GM23248 (cell line): ENCODE measurements at places on chromosomes 11 and 22. TPM values are rescaled to one million over a fixed set of nuclear protein-coding genes. Genes with fewer than 3 reads are reported as not detected.

CD248 gene
- total RNA-seq = 212 and 230 TPM in 2 replicates

CHST1 gene
- not detected in 2 replicates for total RNA-seq

OR2AT4 gene
- total RNA-seq = not detected in 2 replicates

OR4A16 gene
- not detected in 2 replicates for total RNA-seq

C1QTNF4 gene
- 0.11 TPM in 1 of 2 replicates, not detected in the other for total RNA-seq

SCN2B gene
- total RNA-seq = not detected in 2 replicates

MAP6 gene
- total RNA-seq = 5.2 and 9.9 TPM in 2 replicates

TMEM151A gene
- 0.54 TPM in 1 of 2 replicates, not detected in the other for total RNA-seq

CCDC81 gene
- total RNA-seq = under 0.01 and 0.13 TPM in 2 replicates

NECTIN1 gene
- 0.76 and 5.2 TPM in 2 replicates for total RNA-seq

MYEOV gene
- total RNA-seq = 0.63 and 0.86 TPM in 2 replicates

PIH1D2 gene
- 0.86 and 1.0 TPM in 2 replicates for total RNA-seq

PANX2 gene
- under 0.01 TPM in 1 of 2 replicates, not detected in the other for total RNA-seq

GAS2L1 gene
- total RNA-seq = 23.7 and 26.3 TPM in 2 replicates

- H3K27ac ChIP-seq = peak overlapping the region; percentile 97
- H3K4me3 ChIP-seq = peak overlapping the region; percentile 99
- H3K27me3 ChIP-seq = no peaks in the 10 kb centered on the region
- DNase-seq = peak; percentile 47
These were observed 728 bp downstream of the RPL3 start for GRCh38 chr22:39318507-39319283.

DNA sequence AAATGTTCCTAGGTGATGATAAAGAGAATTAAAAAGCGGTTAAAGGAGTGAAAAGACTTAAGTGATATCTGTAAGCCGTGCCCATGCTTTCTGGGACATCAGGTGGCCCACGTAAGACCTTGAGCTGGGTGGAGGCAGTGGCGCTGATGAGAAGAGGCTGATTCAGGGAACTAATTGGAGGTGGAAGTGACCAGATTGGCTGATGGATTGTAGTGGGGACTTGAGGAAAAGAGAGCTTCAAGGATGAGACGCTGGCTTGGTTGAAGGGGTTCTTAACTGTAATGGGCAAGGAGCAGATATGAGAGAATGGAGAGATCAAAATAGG lies 69.1 kb upstream of the EP300 start:
- peaks cover 3% of the 10 kb centered on the region for H3K4me1 ChIP-seq
- H3K27ac ChIP-seq = no peak overlapping the region
- H3K4me3 ChIP-seq = no peak overlapping the region
- no peak for DNase-seq

DNA sequence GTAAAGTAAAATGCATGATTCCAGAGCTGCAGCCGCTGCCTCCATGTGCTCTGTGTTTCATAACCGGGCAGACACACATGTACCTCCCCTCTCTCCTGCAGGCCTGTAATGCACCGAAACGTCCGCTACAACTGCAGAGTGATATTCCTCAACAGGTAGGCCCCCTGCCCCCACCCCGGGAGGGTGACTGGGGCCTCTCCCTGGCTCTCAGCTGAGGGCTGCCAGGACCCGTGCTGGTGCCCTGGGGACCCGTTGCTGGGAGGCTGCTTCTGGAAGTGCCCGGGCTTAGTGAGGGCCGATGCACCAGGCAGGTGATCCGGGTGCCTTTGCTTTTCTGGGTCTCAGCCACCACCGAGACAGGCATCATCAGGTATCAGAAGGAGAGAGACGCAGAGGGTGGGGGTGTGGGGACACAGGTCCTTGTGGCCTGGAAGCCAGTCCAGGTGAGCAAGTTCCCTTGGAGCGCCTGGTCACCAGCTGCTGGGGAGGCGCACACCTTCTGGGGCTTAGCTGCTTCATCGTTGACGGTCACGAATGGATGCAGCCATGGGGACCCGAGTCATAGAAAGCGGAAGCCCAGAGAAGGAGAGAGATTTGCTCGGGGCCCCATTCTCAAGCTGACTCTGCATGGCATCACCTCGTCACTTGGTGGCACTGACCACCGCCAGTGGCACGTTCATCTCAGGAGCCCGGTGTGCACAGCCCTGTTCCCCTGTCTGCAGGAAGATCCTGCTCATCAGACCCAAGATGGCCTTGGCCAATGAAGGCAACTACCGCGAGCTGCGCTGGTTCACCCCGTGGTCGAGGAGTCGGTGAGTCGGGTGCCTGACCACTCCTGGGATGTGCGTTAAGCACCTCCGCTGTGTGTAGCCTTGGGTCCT lies 10.6 kb downstream of the NADSYN1 start:
- H3K36me3 ChIP-seq = peaks cover 20% of the 10 kb centered on the region; the same call in 1 of the 2 replicates
- no peaks in the 10 kb centered on the region for H3K27me3 ChIP-seq
- no peak for DNase-seq

- no peaks in the 10 kb centered on the region for H3K27me3 ChIP-seq
- H3K4me1 ChIP-seq = 0 out of 2 replicates have a peak, but pooled peaks cover 11% of the 10 kb centered on the region
- H3K4me3 ChIP-seq = peak overlapping the region; percentile 85
- peak overlapping the region; percentile 97 for H3K27ac ChIP-seq
- no peaks in the 10 kb centered on the region for H3K36me3 ChIP-seq
- DNase-seq = peak; percentile 87
These were observed 2.8 kb upstream of the CCND1 start for GRCh38 chr11:69637941-69638871.

DNA sequence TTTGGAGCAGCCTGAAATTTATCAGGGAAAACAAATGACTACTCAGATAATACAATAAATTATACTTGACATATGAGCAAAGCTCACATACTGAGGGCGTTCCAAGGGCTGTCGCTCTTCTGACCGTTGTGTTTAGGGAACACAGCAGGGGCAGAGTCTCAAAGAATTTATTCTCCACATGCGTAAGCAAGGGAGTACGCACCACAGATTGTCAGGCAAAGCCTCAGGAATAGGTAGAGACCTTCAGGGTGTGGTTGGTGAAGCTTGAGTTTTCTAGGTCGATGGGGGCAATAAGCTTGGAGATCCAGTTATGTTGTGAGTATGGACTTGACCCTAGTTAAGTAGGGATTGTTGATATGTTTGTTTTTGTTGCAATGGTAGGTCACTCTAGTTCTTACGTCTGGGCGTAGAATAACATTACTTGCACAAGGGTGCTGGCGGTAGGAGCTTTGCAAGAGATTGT lies 830 bp downstream of the ACAT1 start:
- peak; percentile 57 for DNase-seq
- peak overlapping the region; percentile 78 for H3K27ac ChIP-seq
- no peaks in the 10 kb centered on the region for H3K36me3 ChIP-seq
- H3K4me3 ChIP-seq = peak overlapping the region; percentile 80
- no peaks in the 10 kb centered on the region for H3K27me3 ChIP-seq

GRCh38 chr11:12731841-12732336 lies 57.7 kb downstream of the TEAD1 start:
- DNase-seq = peak; percentile 58
- H3K27me3 ChIP-seq = no peaks in the 10 kb centered on the region
- H3K4me3 ChIP-seq = no peak overlapping the region
- H3K4me1 ChIP-seq = peaks cover 41% of the 10 kb centered on the region
- peak overlapping the region; percentile 46 for H3K27ac ChIP-seq
- no peaks in the 10 kb centered on the region for H3K36me3 ChIP-seq

DNA sequence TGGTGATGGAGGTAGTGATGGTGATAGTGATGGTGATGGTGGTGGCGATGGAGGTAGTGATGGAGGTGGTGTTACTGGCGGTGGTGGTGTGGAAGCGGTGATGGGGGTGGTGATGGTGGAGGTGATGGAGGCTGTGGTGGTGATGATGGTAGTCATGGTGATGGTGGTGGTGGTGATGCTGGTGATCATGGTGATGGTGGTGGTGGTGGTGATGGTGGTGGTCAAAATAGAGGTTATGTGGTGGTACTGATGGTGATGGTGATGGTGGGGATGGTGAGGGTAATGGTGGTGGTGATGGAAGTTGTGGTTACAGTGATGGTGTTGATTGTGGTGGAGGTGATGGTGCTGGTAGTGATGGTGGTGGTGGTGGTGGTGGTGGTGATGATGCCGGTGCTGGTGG lies 199.2 kb downstream of the IGLL1 start:
- H3K27ac ChIP-seq = no peak overlapping the region
- H3K27me3 ChIP-seq = no peaks in the 10 kb centered on the region
- no peaks in the 10 kb centered on the region for H3K4me1 ChIP-seq
- no peak overlapping the region for H3K4me3 ChIP-seq

GRCh38 chr11:96741068-96741467 lies 351.3 kb downstream of the JRKL start:
- no peaks in the 10 kb centered on the region for H3K36me3 ChIP-seq
- peak; percentile 61 for DNase-seq
- H3K27ac ChIP-seq = no peak overlapping the region
- no peaks in the 10 kb centered on the region for H3K27me3 ChIP-seq

DNA sequence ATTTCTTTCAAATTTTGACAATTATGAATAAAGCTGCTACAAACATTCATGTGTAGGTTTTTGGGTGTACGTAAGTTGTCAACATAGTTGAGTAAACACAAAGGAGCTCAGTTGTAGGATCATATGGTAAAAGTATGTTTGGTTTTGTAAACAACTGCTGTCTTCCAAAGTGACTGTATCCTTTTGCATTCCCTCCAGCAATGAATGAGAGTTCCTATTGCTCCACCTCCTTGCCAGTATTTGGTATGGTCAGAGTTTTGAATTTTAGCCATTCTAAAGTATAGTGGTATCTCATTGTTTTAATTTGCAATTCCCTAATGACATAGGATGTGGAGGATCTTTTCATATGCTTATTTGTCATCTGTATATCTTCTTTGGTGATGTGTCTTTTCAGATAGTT lies 28.0 kb upstream of the PHOX2A start:
- no peaks in the 10 kb centered on the region for H3K4me1 ChIP-seq
- no peak for DNase-seq
- no peaks in the 10 kb centered on the region for H3K36me3 ChIP-seq
- H3K27me3 ChIP-seq = peaks cover 18% of the 10 kb centered on the region; the same call in 1 of the 2 replicates
- no peak overlapping the region for H3K4me3 ChIP-seq
- H3K27ac ChIP-seq = no peak overlapping the region

DNA sequence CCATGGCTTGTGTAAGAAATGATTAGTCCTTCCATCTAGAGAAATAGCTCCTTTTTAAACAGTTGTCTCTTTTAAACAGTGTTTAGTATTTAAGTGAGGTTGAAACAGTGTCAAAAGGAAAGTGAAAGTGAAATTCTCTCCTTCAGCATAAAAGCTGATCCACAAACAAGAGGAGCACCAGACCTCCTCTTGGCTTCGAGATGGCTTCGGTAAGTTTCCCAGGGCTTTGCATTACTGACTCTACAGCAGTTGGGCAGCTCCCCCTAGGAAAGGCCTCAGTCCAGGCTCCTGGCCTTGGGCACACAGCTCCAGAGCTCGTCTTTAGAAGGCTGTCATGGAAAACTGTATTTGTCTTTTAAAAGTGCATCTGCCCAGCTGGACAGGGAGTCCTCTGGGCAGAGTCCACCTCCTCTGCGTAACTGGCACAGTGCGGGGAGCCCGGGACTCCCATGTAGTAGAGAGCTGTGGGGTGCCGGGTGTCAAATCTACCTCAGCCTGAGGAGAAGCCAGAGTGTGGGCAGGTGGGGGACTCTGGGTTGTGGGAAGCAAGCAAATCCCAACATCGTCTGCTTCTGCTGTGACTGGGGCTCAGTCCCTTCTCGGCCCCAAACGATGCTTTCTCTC lies at the start of gene PLAAT4:
Gene PLAAT4 (plus strand): TSS at position 140 of the 624 bp plus-strand sequence. CDS start 61 bp downstream, at position 201.
- no peaks in the 10 kb centered on the region for H3K36me3 ChIP-seq
- DNase-seq = peak; percentile 62
- no peak within 1 kb of the TSS for H3K27ac ChIP-seq
- H3K4me1 ChIP-seq = 0 out of 2 replicates have a peak, but pooled peaks cover 9% of the 10 kb centered on the region
- peak within 1 kb of the TSS; percentile 64 for H3K4me3 ChIP-seq

GRCh38 chr22:46937185-46937584 lies 174.7 kb downstream of the TBC1D22A start:
- no peaks in the 10 kb centered on the region for H3K36me3 ChIP-seq
- peaks cover 11% of the 10 kb centered on the region for H3K4me1 ChIP-seq

GRCh38 chr22:44590291-44590690 lies 92.3 kb upstream of the RTL6 start:
- no peak overlapping the region for H3K4me3 ChIP-seq
- no peak for DNase-seq
- no peaks in the 10 kb centered on the region for H3K36me3 ChIP-seq

DNA sequence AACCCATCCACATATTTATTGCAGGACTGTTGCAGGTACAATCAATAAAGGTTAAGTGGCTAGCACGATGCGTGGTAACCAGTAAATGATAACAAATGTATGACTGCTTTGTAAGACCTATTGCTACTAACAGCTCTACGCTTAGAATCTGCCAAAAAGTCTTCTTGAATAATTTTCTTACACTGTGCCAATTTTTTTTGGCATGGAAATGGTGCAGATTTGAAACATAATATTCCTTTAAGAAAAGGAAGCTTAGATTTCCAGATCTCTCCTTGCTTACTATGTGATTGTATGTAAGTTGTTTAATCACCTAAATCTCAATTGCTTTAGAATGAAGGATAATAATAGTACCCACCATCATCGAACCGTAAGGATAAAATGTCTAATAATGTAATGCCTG lies 192.0 kb downstream of the LRRC4C start:
- no peaks in the 10 kb centered on the region for H3K36me3 ChIP-seq
- no peak for DNase-seq
- no peaks in the 10 kb centered on the region for H3K4me1 ChIP-seq

GRCh38 chr11:2584812-2585565 lies 114.8 kb downstream of the KCNQ1OT1 start:
- H3K27ac ChIP-seq = no peak overlapping the region
- DNase-seq = no peak
- H3K4me1 ChIP-seq = no peaks in the 10 kb centered on the region
- no peaks in the 10 kb centered on the region for H3K36me3 ChIP-seq
- H3K4me3 ChIP-seq = no peak overlapping the region
- H3K27me3 ChIP-seq = peaks cover 2% of the 10 kb centered on the region; the same call in 1 of the 2 replicates

GRCh38 chr22:20526628-20527355 lies 19.4 kb downstream of the MED15 start:
- H3K4me1 ChIP-seq = peaks cover 73% of the 10 kb centered on the region
- H3K27ac ChIP-seq = peak overlapping the region; percentile 100
- peak; percentile 89 for DNase-seq
- peaks cover 4% of the 10 kb centered on the region; the same call in 1 of the 2 replicates for H3K36me3 ChIP-seq

DNA sequence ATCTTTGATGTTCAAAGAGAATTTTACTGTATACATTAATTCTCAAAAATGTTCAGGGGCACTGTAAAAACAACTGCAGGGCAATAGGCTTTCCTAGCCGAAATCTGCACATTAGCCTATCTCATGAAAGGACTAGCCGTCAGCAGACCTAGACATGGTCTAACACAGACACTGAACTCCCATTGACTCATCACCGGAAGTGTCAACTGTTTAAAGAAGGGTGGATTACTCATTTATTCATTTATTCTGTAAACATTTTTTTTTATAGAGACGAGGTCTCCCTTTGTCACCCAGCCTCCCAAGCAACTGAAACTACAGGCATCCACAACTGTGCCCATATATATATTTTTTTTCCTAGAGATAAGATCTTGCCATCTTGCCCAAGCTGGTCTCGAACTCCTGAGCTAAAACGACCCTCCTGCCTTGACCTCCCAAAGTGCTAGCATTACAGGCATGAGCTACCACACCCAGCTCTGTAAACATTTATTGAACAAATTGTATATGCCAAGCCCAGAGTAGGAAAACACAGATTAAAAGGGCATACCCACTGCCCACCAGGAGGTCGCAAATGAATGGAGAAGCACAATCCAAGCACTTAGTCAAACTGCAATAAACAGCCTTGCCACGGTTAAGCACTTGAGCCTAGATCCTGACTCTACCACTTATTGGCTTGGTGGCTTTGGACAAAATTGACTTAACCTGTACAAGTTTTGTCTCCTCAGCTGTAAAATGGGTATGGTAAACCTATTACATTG lies 26.6 kb downstream of the RAB30 start:
- no peaks in the 10 kb centered on the region for H3K36me3 ChIP-seq
- H3K27ac ChIP-seq = peak overlapping the region; percentile 29
- peak; percentile 92 for DNase-seq

GRCh38 chr11:61910187-61911127 lies 6.9 kb downstream of the RAB3IL1 start:
- H3K27me3 ChIP-seq = no peaks in the 10 kb centered on the region
- peak; percentile 27 for DNase-seq
- no peak overlapping the region for H3K4me3 ChIP-seq
- no peak overlapping the region for H3K27ac ChIP-seq
